Naive thymus-derived CD4-positive, alpha-beta T cell (primary cell): ENCODE measurements at places on chromosomes 6 and 20. TPM values are rescaled to one million over a fixed set of nuclear protein-coding genes. Genes with fewer than 3 reads are reported as not detected.

GRCh38 chr6:134437376-134437775 is 119.5 kb upstream of the SGK1 start:
- H3K27me3 ChIP-seq = no peaks in the 10 kb centered on the region
- DNase-seq = no peak
- no peaks in the 10 kb centered on the region for H3K4me1 ChIP-seq
- H3K27ac ChIP-seq = no peak overlapping the region
- peak overlapping the region; percentile 9 for H3K4me3 ChIP-seq
- H3K36me3 ChIP-seq = no peaks in the 10 kb centered on the region

GRCh38 chr6:166782520-166782919 is 155.5 kb upstream of the RPS6KA2 start:
- no peaks in the 10 kb centered on the region for H3K36me3 ChIP-seq
- DNase-seq = no peak
- no peak overlapping the region for H3K4me3 ChIP-seq
- H3K4me1 ChIP-seq = no peaks in the 10 kb centered on the region
- no peak overlapping the region for H3K27ac ChIP-seq

DNA sequence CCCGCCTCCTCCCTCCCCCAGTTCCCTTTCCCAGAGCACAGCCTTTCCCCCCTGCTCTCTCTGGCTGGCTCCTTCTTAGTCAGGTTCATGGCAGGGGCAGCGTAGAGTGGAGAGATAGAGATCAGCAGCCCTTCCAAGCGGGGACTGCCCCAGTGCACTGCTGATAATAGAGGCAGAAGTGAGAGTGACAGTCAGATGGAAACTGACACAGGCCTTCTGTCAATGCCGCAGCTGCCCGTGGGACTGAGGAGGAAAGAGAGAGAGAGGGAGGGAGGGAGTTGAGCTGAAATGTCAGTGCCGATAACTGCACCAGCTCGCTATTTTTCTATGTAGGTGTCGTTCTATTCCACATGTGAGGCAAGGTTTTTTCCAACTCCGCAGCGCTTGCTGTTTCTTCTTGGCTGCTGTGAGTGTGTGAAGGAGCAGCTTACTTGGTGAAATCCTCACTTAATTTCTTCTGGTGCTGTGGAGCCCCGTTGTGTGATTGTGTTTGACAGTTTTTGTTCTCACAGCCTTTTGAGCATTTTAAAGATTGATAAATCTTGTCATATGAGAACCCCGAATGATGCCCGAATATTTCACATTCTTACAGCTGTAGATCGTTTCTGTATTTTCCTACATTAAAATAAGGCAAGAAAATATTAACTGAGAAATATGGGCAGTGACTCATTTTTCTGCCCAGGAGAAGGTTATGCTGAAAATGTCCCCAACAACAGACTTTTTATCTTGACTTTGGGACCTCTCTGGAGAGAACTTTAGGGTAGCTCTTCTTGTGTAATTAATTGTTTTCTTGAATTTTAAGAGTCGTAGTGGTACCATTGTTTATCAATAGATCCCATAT is 386.4 kb upstream of the MMS22L start:
- no peak overlapping the region for H3K4me3 ChIP-seq
- H3K4me1 ChIP-seq = no peaks in the 10 kb centered on the region
- DNase-seq = peak; percentile 28
- no peaks in the 10 kb centered on the region for H3K36me3 ChIP-seq
- no peaks in the 10 kb centered on the region for H3K27me3 ChIP-seq
- no peak overlapping the region for H3K27ac ChIP-seq

DNA sequence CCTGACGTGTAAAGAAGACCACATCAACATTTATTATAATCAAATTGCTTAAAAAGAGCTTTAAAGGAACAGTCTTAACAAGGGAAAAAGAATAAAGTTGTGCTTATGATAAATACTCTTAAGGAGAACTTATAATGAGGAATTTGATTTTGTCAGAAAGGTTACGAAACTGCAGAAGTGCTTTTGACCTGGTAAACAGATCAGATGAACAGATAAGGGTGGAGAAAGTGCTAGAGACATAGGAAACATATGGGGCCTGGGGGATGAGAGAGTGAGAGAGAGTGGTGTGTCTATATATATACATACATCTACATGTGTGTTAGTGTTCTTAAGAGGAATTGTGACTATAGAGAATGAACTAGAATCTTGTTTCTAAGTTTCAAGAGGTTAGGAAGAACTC is 186.2 kb upstream of the GJE1 start:
- H3K4me3 ChIP-seq = no peak overlapping the region
- no peaks in the 10 kb centered on the region for H3K36me3 ChIP-seq
- H3K27ac ChIP-seq = no peak overlapping the region
- DNase-seq = no peak
- H3K4me1 ChIP-seq = no peaks in the 10 kb centered on the region
- H3K27me3 ChIP-seq = no peaks in the 10 kb centered on the region

GRCh38 chr6:63610944-63611343 is 24.7 kb upstream of the PHF3 start:
- H3K27ac ChIP-seq = no peak overlapping the region
- H3K4me3 ChIP-seq = no peak overlapping the region
- H3K4me1 ChIP-seq = no peaks in the 10 kb centered on the region
- no peaks in the 10 kb centered on the region for H3K27me3 ChIP-seq
- no peak for DNase-seq
- no peaks in the 10 kb centered on the region for H3K36me3 ChIP-seq

DNA sequence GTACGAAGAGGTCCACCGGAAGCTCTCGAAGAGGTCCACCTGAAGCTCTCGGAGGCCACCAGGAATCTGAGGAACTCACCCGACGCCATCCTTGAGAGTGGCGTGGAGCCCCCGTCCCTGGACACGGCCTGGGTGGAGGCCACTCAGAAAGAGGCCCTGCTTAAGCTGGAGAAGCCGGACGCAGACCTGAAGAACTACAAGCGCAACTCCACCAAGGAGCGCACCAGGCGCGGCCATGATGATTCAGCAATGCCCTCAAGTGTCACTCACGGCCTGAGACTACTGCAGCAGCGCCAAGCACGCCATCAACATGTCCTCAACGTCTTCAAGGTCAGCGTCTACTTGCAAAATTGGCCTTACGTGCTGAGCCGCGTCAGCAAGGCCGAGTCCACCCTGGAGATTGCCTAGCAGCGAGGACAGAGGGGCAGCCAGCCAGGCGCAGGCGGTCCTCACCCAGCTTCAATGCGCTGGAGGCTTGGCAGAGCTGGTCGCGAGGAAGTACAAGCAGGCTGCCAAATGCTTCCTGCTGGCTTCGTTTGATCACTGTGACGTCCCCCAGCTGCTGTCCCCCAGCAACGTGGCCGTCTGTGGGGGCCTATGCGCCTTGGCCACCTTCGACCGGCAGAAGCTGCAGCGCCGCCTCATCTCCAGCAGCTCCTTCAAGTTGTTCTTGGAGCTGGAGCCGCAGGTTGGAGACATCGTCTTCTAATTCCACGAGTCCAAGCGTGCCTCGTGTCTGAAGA is 7.7 kb upstream of the GJA10 start:
- H3K4me1 ChIP-seq = no peaks in the 10 kb centered on the region
- no peaks in the 10 kb centered on the region for H3K27me3 ChIP-seq
- no peak overlapping the region for H3K27ac ChIP-seq
- H3K4me3 ChIP-seq = no peak overlapping the region
- no peaks in the 10 kb centered on the region for H3K36me3 ChIP-seq
- DNase-seq = no peak

Gene XKR7
- total RNA-seq = not detected

DNA sequence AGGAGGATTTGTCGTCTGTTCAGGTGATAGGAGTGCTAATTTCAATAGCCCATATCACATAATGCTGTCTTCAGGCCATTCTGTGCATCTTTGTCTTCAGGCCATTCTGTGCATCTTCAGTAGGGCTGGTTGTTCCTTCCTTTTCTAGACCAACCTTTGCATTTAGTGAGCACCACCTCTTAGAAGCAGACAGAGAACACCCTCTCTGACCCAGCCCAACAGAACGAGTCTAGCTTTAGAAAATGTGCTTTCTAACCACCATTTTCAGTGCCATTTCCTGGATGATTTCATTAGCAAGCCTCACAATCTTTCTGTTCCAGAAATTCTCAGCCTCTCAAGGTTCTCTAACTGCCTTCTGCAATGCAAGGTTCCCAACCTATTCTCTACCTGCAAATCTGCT is 215.3 kb upstream of the KCNQ5 start:
- no peak for DNase-seq
- no peaks in the 10 kb centered on the region for H3K27me3 ChIP-seq
- H3K36me3 ChIP-seq = no peaks in the 10 kb centered on the region
- no peaks in the 10 kb centered on the region for H3K4me1 ChIP-seq

Gene UNC93A
- total RNA-seq = not detected

- no peak overlapping the region for H3K4me3 ChIP-seq
- no peaks in the 10 kb centered on the region for H3K27me3 ChIP-seq
- H3K36me3 ChIP-seq = no peaks in the 10 kb centered on the region
- peaks cover 8% of the 10 kb centered on the region for H3K4me1 ChIP-seq
- H3K27ac ChIP-seq = no peak overlapping the region
These were observed 43.0 kb downstream of the PRDM1 start for GRCh38 chr6:106128981-106129781.

- H3K4me1 ChIP-seq = no peaks in the 10 kb centered on the region
- H3K27me3 ChIP-seq = no peaks in the 10 kb centered on the region
- H3K4me3 ChIP-seq = no peak overlapping the region
- H3K36me3 ChIP-seq = no peaks in the 10 kb centered on the region
- no peak for DNase-seq
These were observed 287.2 kb downstream of the FOXC1 start for GRCh38 chr6:1896897-1897296.

DNA sequence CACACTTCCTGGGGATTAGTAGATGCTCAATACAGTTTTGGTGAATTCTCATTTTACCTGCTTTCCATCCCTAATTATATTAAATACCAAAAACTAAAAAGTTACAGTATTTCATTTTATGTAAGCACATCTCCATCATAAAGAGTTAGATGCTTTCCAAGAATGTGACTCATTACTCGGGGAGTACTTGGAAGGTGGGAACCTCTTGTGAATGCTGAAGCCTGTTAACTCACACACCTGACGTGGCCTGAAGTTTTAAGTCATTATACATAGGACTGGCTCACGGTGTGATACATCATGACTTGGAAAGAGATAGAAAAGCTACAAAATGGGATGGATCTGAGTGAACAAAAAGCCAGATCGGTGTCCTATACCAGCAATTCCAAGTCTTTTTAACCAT is 2.2 kb upstream of the OSER1 start:
- H3K27me3 ChIP-seq = no peaks in the 10 kb centered on the region
- no peak overlapping the region for H3K4me3 ChIP-seq
- peaks cover 33% of the 10 kb centered on the region for H3K4me1 ChIP-seq

- no peak for DNase-seq
- peaks cover 10% of the 10 kb centered on the region for H3K4me1 ChIP-seq
- H3K27ac ChIP-seq = no peak overlapping the region
- no peak overlapping the region for H3K4me3 ChIP-seq
- H3K27me3 ChIP-seq = no peaks in the 10 kb centered on the region
These were observed 108.1 kb downstream of the ERMARD start for GRCh38 chr6:169859401-169859977.

- H3K27me3 ChIP-seq = no peaks in the 10 kb centered on the region
- no peak overlapping the region for H3K27ac ChIP-seq
- no peak for DNase-seq
- peaks cover 5% of the 10 kb centered on the region for H3K4me1 ChIP-seq
These were observed 19.5 kb downstream of the NCOA3 start for GRCh38 chr20:47521059-47521808.

DNA sequence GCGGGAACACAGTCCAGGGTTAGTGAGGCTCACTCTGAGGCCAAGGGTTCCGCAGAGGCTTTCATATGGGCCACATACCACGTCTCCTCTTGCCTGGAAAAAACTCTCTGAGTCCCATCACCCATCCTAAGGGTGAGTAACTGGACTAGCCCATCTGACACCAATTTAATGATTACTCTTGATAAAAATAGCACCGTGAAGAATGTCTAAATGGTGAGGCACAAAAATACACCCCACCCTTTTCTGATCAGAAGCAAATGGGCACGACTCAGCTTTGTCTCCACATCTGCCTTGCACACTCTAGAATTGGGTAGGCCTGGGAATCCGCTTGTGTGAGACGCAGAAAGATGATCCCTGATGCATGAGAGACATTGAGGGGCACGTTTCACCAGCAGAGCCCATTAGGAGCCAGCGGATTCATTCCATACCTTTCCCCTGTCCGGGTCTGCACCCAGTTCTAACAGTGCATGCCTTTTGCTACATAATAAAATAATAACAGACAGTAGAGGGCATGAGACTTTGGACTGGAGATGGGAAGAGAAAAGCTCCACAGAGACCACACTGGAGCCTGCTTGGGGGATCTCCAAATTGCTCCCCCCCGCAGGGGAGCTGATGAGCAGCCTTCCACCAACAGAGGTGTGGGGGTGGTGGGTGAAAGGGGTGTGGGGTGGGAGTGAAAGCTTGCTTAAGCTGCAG is 110.0 kb upstream of the KCNK16 start:
- H3K4me3 ChIP-seq = no peak overlapping the region
- H3K27ac ChIP-seq = no peak overlapping the region
- no peaks in the 10 kb centered on the region for H3K4me1 ChIP-seq
- DNase-seq = no peak

DNA sequence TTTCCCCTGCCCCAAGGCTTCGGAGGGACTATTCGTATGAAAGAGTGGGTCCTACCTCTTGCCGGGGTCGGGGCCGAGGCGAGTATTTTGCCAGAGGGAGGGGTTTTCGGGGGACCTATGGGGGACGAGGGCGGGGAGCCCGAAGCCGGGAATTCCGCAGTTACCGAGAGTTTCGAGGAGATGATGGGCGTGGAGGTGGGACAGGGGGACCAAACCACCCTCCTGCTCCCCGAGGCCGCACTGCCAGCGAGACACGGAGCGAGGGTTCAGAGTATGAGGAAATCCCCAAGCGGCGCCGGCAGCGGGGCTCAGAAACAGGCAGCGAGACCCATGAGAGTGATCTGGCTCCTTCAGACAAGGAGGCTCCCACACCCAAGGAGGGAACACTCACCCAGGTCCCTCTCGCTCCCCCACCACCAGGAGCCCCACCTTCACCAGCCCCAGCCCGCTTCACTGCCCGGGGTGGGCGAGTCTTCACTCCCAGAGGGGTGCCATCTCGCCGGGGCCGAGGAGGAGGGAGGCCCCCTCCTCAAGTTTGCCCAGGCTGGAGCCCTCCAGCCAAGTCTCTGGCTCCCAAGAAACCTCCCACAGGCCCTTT is 11.3 kb downstream of the PRRC2A start:
- H3K27ac ChIP-seq = no peak overlapping the region
- no peak overlapping the region for H3K4me3 ChIP-seq
- no peak for DNase-seq
- H3K36me3 ChIP-seq = peaks cover 26% of the 10 kb centered on the region
- no peaks in the 10 kb centered on the region for H3K4me1 ChIP-seq
- H3K27me3 ChIP-seq = no peaks in the 10 kb centered on the region

GRCh38 chr20:50163570-50164317 is 10.2 kb upstream of the PEDS1 start:
- H3K27ac ChIP-seq = no peak overlapping the region
- DNase-seq = no peak
- no peaks in the 10 kb centered on the region for H3K27me3 ChIP-seq
- H3K4me3 ChIP-seq = no peak overlapping the region
- no peaks in the 10 kb centered on the region for H3K36me3 ChIP-seq

Gene THBS2
- not detected for total RNA-seq

- no peaks in the 10 kb centered on the region for H3K4me1 ChIP-seq
- H3K27me3 ChIP-seq = peaks cover 3% of the 10 kb centered on the region
- DNase-seq = no peak
- no peak overlapping the region for H3K4me3 ChIP-seq
- H3K27ac ChIP-seq = no peak overlapping the region
These were observed 29.5 kb downstream of the ROS1 start for GRCh38 chr6:117396228-117396627.

Gene OTOR
- total RNA-seq = not detected
